ENCODE measurements at places on chromosomes 2 and 18.

DNA sequence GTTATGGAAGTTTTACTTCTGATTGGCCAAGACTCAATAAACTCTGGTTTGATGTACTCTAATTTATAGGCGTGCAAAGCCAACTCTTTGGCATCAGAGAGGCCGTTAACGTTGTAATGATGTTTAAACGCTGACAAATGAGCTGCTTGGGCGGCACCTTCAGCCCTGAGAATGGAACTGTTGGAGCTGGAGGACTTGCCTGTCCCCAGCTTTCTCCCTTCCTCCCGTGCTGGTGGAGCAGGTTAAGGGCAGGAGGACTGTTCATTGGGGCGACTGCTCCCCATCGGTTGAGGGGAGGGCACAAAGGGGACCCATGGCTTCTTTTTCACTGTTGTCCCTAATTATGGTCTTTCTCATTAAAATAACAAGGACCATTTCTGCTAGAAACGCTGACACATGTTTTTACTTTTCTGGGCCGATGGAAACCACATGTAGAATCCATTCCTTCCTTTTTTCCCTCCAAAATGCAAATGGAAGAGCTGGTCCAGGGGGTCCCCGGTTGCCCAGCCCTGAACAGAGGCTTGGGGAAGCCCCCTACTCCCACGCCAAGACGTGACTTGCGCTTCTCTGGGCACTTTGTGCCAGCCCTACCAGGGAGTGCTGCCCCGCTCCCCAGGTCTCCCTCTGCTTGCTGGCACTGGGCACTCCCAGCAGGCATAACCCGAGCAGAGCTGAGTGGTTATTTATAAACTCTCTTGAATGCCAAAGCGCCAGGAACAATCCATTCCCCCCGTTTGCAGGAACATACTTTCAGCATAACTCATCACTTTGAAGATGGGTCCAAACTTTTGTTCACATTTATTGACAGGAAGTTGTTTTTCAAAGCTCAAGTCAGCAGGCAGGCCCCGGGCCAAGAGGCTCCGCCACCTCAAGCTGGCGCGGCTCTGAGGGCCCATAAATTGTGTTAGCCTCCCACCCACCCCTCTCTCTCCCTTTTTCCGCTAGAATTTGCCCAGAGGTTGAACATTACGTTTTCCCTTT is 170.1 kb downstream of the ASB1 start:
- DNase-seq = no peak

GRCh38 chr2:217941886-217942728 is 60.7 kb downstream of the TNS1 start:
- no peak for DNase-seq

DNA sequence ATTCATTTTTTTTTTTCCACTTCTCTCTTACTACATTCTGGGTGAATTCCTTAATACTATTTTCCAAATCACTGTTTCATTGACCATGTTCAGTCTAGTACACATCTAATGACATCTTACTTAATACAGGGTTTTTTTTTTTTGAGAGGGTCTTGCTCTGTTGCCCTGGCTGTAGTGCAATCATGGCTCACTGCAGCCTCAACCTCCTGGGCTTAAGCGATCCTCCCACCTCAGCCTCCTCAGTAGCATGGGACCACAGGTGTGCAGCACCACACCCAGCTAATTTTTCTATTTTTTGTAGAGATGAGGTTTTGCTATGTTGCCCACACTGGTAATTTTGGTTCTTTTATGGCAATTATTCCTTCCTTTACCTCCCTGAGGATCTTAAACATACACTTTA is 29.4 kb downstream of the FBXO11 start:
- DNase-seq = no peak

DNA sequence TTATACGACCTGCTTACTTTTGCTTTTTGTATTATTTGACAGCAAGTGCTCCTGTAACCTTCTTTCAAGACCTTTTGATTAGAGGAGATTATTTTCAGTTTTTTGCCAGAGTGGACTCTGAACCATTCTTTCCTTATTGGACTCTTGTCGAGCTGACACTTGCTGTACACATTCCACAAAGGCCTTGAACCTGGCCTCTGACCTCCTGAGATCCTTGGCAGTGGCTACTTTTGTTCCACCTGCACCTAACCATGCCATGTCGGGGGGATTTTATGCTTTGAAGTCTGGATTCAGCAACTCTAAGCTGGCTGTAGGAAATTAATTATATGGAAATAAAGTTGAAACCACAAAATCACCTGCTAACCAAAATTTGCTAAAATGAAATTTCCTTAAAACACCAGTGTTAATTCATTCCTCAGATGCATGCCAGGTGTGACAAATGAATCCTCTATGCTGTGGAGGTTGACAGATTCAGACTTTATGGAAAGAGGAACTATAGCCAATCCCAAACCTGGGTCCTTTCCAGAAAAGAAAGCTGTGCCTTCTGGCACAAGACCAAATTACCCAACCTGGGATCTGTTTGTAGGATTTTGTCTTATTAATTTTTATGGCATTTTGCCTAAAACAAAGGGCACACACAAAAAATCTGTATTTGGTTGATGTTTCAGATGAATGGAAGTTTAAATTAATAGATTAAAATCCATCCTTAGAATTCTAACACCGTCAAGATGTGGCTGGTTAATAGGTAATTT is 110.4 kb downstream of the CDC42EP3 start:
- no peak for DNase-seq

DNA sequence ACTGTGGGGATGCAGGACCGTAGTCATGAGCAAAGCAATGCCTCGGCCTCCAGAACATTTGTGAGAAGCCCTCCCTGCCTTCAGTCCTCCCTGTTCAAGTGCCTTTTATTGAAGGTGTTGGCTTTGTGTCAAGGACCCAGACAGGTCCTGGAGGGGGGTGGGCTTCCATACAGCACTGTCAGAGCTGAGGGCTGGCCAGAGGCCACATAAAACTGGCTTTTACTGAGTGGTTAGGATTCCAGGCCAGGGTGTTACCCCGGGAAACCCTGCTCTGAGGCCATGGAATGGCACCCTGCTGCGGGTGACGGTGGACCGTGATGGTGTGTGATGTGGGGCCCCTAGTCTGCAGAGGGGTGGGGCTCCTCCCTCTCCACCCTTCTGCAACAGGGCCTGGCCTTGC is 41.6 kb downstream of the TOGARAM2 start:
- no peak for DNase-seq

GRCh38 chr18:79912409-79912991 is 39.0 kb downstream of the SLC66A2 start:
- DNase-seq = no peak

- no peak for DNase-seq
Measured at GRCh38 chr2:181684454-181685149, 4.3 kb upstream of the NEUROD1 start.

GRCh38 chr18:78546281-78546680 is 433.3 kb upstream of the SALL3 start:
- DNase-seq = no peak

- no peak for DNase-seq
Measured at GRCh38 chr2:126859631-126860030, 39.1 kb upstream of the TEX51 start.
